ENCODE measurements at places on chromosomes 1 and 21.

DNA sequence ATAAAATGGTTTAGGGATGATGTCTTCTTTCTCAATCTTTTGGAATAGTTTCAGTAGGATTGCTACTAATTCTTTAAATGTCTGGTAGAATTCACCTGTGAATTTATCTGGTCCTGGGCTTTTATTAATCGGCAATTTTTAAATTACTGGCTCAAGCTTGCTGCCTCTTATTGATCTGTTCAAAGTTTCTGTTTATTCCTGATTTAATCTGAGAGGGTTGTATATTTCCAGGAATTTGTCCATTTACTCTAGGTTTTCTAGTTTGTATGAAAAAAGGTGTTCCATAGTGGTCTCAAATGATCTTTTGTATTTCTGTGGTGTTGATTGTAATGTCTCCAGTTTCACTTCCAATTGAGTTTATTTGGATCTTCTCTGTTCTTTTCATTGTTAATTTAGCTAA lies 617.8 kb downstream of the LTN1 start:
- DNase-seq: no peak

DNA sequence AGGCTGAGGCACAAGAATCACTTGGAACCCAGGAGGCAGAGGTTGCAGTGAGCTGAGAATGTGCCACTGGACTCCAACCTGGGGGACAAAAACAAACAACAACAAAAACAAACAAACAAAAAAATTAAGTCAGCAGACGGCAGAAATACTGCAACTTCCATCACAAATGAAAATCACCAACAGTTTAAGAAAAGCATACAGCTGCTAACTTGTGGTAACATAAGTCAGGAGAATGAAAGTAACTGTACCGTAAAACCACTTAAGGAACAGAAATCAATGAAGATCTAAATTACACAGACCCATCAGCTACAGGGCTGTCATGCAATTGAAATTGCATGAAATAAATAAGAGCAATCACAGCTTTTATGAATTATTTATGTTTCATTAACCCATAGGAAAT lies 25.0 kb downstream of the MCOLN2 start:
- no peak for DNase-seq

GRCh38 chr1:15081102-15081501 lies 72.4 kb upstream of the TMEM51 start:
- DNase-seq: no peak

DNA sequence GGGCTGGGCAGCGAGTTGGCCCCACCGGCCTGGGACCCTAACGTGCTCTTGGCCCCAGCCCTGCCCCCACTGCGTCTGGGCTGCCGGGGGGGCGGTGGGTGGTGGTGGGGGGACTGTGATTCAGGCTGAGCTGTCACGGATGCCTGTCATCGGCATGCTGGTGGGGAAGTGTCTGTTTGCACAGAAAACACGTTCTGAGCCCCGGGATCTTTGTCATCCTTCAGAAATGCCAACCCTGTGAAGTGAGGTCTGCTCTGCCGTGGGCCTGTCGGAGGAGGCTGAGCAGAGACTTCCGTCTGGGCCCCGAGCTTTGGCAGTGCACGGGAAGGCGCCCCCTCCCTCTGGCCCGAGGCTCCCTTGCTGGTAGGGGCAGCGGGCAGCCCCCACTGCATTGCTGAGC lies 24.3 kb upstream of the PLCH2 start:
- no peak for DNase-seq

- DNase-seq: peak; percentile 31
Observed at GRCh38 chr1:111990026-111990877, 784 bp upstream of the KCND3 start.

DNA sequence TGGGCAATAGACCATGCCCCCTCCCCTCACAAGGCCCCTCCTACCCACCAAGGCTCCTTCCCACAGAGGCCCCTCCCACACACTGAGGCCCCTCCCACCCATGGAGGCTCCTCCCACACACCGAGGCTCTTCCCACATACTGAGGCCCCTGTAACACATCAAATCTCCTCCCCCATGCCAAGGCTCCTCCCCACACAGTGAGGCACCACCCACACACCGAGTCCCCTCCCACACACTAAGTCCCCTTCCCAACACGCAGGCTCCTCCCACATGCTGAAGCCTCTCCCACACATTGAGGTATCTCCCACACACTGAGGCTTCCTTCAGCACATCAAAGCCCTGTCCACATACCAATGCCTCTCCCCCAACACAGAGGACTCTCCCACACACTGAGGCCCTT lies 391.8 kb downstream of the CAMTA1 start:
- no peak for DNase-seq

DNA sequence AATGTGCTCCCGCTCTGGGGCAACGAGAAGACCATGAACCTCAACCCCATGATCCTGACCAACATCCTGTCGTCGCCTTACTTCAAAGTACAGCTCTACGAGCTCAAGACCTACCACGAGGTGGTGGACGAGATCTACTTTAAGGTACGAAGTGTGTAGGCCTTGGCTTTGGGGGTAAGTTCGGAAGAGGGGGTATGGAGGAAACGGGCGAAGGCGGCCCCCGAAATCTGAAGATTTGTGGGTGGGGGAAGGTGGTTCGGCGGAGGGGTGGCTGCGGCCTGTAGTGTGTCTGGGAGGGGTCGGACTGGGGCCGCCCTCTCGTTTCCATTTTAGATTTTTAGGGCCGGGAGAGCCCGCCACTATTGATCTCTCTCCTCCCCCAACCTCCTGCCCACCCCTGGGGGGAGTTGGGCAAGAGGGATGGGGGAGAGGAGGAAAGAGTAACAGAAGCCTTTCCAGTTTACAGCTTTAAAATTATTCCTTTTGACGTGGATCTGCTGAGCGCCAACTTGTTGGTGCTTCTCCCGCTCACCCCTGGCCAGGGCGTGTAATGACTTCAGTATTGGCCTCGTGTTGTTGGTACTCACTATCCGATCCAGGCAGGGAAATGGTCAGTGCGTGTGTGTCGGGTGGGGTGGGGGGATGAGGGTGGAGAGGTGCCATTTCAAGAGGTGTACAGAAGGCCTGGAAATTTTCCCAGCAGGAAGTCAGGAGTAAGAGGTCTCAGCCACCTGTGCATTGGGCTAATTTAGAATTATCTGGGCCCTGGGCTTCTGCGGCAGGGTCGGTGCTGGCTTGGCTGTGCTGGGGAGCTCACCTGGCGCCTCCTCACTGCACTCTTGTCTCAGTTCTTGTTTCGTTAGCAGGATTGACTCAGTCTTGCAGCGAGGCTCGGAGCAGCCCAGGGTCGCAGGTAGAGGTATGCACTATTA lies 880 bp downstream of the PRPF38B start:
- DNase-seq: peak; percentile 34

- no peak for DNase-seq
Observed at GRCh38 chr1:42037586-42037985, 115.6 kb upstream of the GUCA2B start.

- DNase-seq: no peak
Observed at GRCh38 chr1:47030170-47030805, 6.8 kb downstream of the CYP4X1 start.

Measured in HuH-7 (cell line).